ENCODE measurements at places on chromosomes 16 and 17.

GRCh38 chr16:53232826-53233529 is 178.2 kb downstream of the CHD9 start:
- no peak for DNase-seq

- no peak for DNase-seq
Measured at GRCh38 chr17:11318207-11318606, 77.2 kb downstream of the SHISA6 start.

- peak; percentile 86 for DNase-seq
Measured at GRCh38 chr17:49556223-49556943, 19.3 kb upstream of the NXPH3 start.

DNA sequence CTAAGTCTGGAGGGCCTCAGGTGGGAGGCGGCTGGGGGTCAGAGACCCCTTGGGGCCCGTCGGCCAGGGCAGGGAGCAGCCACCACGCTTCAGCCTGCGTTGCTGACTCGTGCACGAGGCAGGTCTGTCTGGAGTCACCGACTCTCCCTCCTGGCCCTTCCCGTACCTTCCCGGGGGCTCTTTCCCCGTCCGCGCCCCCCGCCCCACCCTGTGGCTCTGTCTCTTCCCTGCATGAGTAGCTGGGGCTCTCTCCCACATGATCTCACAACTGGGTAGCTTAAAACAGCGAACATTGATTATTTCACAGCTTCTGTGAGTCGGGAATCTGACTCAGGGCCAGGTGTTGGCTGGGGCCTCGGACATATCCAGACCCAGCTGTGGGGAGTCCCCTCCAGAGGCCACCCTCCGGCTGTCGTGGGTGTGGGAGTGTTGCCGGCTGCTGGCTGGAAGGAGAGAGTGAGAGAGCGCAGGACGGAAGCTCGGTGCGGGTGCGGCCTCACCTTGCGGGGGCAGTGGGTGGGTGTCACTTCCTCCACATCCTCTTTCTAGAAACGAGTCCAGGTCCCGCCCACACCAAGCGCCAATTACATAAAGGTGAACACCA is 17.3 kb downstream of the BAHCC1 start:
- DNase-seq = peak; percentile 51

- no peak for DNase-seq
Measured at GRCh38 chr17:2990396-2990795, 73.0 kb downstream of the OR1D5 start.

DNA sequence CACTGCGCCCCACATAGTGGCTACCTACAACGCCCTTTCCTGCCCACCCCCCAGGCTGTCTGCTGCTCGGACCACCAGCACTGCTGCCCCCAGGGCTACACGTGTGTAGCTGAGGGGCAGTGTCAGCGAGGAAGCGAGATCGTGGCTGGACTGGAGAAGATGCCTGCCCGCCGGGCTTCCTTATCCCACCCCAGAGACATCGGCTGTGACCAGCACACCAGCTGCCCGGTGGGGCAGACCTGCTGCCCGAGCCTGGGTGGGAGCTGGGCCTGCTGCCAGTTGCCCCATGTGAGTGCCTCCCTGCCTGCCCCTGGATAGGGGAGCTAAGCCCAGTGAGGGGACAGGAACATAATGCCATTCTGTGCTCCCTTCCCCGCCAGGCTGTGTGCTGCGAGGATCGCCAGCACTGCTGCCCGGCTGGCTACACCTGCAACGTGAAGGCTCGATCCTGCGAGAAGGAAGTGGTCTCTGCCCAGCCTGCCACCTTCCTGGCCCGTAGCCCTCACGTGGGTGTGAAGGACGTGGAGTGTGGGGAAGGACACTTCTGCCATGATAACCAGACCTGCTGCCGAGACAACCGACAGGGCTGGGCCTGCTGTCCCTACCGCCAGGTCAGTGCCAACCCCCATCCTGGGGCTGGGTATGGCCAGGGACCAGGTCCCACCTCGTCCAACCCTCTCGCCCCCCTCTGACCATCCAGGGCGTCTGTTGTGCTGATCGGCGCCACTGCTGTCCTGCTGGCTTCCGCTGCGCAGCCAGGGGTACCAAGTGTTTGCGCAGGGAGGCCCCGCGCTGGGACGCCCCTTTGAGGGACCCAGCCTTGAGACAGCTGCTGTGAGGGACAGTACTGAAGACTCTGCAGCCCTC is 7.1 kb downstream of the GRN start:
- no peak for DNase-seq

DNA sequence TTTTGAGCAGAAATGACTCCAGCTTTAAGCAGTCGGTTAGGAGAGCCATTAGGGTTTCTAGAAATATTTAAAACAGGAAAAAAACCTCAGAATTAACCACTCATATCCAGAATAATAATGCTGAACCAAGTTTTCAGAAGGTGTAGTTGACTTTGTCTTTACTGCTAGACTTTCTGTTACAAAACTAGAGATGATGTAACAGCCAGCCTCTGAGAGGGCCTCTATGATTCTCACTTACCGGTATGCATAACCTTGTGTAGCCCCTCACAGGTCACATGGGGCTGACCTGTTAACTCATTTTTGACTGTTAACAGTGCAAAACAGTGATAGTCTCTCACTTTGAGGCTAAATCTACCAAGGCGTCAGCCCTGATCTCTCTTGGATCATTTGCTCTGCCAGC is 74.3 kb downstream of the TEX14 start:
- no peak for DNase-seq

- no peak for DNase-seq
Measured at GRCh38 chr17:30274887-30275286, 16.9 kb downstream of the BLMH start.

DNA sequence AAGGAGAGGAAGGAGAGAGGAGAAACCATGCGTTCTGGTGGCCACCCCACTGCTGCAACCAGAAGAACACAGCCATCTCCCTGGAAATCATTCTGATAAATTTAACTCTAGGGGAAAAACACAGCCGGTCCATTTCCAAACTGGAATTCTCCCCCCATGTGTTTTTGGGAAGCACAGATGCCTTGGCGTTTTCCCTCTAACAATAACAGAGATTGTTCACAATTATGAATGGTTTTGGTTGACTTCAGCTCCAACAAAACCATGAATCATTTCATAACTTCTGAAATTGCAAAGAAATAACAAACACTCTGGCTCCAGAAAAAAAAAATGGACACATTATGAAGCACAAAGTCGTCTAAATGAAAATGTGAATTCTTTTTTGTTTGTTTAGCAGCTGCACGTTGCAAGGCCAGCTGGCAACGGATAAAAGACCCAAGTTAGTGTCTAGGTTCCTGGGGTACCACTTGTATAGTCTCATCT is 46.2 kb downstream of the GNAO1 start:
- DNase-seq = no peak

GRCh38 chr17:76004750-76005262 is 4.2 kb downstream of the CDK3 start:
- no peak for DNase-seq

DNA sequence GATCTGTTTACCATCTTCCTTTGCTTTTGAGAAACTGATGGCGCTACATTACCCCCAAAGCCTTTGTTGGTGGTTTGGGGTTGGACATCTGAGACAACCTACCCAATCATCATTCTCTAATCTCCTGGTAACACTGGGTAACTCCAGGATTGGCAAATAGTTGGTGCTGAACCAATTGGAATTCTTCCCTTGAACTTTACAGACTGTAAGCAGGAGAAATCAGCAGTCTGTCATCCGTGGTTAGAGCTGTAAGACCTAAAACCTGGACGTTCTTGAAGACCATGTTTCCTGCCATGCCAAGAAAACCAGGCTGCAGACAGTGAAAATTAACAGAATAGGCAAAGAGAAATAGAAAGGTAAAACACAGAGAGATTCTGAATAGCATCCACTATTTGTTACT is 398.8 kb upstream of the SALL1 start:
- no peak for DNase-seq

- no peak for DNase-seq
Measured at GRCh38 chr17:64628641-64629040, 33.5 kb downstream of the SMURF2 start.

GRCh38 chr17:56320443-56320842 is 167.2 kb downstream of the ANKFN1 start:
- no peak for DNase-seq

GRCh38 chr17:80720610-80721577 is 176.3 kb downstream of the RPTOR start:
- peak; percentile 76 for DNase-seq

- no peak for DNase-seq
Measured at GRCh38 chr16:24935336-24935735, 79.8 kb downstream of the ARHGAP17 start.

DNA sequence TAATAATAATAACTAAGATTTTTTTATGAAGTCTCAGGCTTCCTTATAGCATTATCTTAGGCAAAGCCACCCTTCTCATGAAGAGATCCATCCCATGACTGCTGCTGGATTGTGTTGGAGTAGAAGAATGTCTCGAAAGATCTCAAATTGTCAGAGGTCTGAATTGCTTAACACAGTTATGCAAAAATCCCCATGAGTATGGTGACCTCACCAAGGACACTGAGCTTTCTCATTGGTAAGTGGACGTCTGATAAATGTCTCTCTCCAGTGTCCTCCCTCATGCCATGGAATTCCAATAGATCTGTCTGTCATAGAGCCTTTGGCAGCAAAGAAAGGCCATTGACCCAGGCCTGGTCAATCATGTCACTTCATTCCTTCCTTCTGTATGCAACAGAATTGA is 264.5 kb downstream of the CDH11 start:
- DNase-seq = no peak

- DNase-seq = no peak
Measured at GRCh38 chr16:25501530-25502255, 190.1 kb upstream of the HS3ST4 start.

GRCh38 chr17:8117980-8118768 is at the start of gene ALOXE3:
ALOXE3 (minus strand) TSS chr17:8118514; CDS start chr17:8117990, 524 bp downstream.
- peak; percentile 50 for DNase-seq

DNA sequence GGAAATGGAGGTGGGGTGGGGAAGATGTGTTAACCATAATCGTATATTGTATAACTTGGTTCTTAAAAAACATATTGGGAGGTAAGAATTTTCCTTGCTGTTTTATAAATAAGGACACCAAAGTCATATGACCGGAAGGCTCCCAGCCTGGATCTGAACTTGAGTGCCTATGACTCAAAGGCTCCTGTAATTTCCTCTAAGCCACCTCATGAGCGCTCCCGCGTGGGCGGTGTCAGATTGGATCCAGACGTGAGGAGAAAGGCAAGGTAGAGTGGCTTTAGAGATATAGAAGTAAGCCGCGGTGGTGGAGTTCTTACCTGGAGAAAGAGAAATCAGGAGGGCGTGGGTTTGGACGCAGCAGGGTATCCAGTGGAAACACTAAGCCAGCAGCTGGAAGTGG is 196.2 kb upstream of the NLRP1 start:
- no peak for DNase-seq

GRCh38 chr16:24088767-24089166 is 167.4 kb upstream of the CACNG3 start:
- DNase-seq = no peak

DNA sequence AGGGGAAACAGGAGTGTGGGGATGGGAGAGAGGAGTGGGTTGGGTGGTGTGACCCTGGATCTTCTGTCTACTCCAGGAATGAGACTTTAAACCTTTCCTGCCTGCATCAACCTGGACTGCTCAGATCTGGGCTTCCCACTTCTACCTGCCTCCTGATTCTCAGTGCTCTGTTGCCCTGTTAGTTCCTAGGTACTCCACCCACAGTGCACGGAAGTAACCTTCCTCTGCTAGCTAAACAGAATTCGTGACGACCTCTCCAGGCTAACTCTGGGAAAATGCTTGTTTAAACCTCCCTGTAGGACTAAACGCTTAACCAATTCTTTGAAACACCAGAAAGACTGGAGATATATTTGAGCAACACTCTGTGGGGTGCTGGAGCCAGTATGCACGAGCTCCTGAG is 83.4 kb upstream of the CLEC3A start:
- no peak for DNase-seq

GRCh38 chr17:47277921-47278320 is 24.3 kb downstream of the ITGB3 start:
- DNase-seq = no peak

DNA sequence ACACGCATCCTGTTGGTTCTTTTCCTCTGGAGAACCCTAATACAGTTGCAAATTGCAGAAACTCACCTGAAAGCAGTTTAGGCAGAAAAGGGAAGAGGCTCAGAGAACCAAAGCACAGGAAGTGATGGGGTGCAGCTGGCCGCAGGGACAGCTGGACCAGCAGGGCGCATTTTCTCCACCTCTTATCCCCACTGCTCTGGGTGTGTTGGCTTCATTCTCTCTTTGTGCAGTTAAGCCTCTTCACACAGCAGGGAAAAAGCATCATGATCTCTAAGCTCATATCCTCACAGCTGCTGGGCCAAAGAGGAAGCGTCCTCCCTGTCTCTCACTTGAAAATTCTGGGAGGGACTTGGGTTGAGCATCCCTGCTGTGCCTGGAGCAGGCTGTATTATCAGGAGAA is 20.0 kb upstream of the LRRC75A start:
- DNase-seq = no peak

- DNase-seq = no peak
Measured at GRCh38 chr17:80716986-80717719, 172.5 kb downstream of the RPTOR start.

DNA sequence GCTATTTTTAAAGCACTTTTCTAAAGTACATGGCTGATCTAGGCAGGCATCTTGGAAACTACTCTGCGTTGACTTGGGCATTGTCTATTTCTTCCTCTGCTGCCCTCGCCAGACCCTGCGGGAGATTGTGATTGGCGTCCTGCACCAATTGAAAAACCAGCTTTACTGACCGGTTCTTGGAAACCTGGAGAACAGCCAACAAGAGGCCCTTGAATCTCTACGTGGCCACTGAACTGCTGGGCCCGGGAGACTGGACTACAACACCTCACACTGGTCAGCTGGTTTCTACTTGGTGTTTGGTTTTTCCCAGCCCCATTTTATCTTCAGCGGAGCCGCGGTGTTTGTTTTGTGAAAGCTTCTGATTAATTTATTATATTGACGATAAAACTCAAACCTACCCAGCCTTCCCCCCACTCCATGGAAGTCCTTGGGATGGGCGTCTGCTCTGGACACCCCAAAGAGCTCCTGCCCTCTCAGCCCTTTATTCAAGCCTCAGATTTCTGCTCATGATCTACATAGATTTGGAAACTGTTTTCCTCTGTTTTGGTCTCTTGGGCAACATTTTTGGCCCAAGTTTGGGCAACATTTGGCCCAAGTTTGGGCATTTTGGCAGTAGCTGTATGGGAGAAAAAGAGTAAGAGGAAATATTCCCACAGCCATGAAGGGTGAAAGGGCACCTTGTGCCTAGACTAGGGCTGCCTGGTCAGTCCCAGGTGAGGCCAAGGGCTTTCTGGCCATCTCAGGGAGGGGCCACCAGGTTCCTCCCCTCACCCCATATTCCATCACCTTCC is 4.7 kb downstream of the MLX start:
- no peak for DNase-seq

DNA sequence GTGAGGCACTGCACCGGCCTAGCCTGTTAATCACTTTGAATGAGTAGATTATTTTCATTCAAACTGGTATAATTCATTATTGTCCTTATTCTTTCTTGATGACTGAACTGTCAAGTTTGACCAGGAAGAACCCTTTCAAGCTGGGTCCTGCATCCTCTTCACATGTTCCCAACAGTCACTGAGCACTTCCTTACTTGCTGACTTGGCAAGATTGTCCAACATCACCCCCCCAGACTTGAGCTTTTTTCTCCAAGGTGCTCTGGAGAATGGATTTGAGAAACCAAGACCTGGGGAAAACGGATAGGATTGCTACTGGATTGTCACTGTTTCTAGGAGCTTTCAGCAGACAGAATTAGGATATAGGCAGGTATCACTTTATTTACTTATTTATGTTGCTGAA is 55.1 kb upstream of the GSG1L start:
- DNase-seq = no peak
